ENCODE measurements at places on chromosomes 1 and 21. TPM values are rescaled to one million over a fixed set of nuclear protein-coding genes. Genes with fewer than 3 reads are reported as not detected.

AMY1B gene
- total RNA-seq, result not detected

LCE1D gene
- not detected for total RNA-seq

ADAMTS1 gene
- total RNA-seq, result 6.7 TPM

CFHR5 gene
- not detected for total RNA-seq

DNA sequence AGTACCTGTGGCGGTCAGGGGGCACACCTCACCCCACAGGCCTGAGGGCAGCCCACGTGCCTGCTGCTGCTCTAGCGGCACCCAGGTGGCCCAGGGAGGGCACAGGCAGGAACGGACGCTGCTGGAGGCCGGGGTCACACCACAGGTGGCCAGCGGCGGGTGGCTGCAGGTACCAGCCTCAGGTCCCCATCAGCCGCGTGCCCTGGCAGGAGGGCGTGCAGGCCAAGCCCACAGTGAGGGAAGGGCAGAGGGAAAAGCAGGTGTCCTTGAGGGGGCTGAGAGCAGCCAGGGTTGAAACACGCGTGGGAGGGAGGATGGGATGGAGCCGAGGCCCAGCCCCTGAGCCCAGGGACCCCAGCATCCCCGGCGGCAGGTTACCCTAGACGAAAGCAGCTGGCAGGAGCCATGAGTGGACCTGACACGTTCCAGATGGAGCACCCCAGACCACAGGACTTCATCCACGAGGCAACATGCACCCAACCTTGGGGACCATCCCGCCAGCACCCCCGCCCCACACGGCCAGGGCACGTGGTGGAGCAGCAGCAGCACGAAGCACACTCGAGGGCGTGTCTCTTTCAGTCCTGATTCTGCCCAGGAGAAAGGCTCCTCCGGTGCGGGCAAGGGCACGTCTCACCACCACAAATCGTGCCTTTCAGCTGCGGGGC is 3.7 kb downstream of the SLC19A1 start:
- H3K4me1 ChIP-seq, result peaks cover 23% of the 10 kb centered on the region
- no peaks in the 10 kb centered on the region for H3K36me3 ChIP-seq
- DNase-seq, result no peak
- no peak overlapping the region for H3K27ac ChIP-seq
- H3K4me3 ChIP-seq, result no peak overlapping the region

WDR64 gene
- not detected for total RNA-seq

DNA sequence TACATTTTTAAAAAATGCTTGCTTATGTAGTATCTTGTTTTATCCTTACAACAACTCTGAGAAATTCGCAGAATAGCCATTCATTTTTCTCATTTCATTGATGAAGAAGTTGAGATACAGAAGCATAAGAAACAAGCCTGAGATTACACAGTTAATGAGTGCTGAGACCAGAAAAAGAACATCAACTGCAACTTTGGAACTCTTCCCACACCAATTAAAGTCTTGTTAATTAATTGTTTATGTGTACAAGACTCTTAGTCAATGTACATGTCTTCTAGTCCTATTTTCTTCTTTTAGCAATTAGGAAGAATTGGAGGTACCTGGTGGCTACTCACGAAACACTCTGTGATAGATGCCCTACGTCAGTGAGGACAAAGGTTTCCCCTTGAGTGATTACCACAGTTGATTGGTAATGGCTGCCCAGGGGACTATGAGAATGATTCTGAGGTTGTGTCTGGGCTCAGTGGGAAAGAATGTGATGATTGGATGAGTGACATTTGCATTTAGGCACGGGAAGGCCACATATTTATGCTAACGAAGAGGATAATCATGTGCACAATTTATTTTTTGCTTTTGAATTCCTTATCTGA is 187.4 kb upstream of the KCNK2 start:
- H3K36me3 ChIP-seq, result no peaks in the 10 kb centered on the region
- no peaks in the 10 kb centered on the region for H3K27me3 ChIP-seq
- H3K4me3 ChIP-seq, result no peak overlapping the region

LINGO4 gene
- not detected for total RNA-seq

- H3K27me3 ChIP-seq, result no peaks in the 10 kb centered on the region
- peak; percentile 43 for DNase-seq
- no peak overlapping the region for H3K4me3 ChIP-seq
- no peaks in the 10 kb centered on the region for H3K4me1 ChIP-seq
- H3K27ac ChIP-seq, result no peak overlapping the region
These were observed 595.6 kb upstream of the PKN2 start for GRCh38 chr1:88088481-88088880.

LAD1 gene
- 0.34 TPM for total RNA-seq

DNA sequence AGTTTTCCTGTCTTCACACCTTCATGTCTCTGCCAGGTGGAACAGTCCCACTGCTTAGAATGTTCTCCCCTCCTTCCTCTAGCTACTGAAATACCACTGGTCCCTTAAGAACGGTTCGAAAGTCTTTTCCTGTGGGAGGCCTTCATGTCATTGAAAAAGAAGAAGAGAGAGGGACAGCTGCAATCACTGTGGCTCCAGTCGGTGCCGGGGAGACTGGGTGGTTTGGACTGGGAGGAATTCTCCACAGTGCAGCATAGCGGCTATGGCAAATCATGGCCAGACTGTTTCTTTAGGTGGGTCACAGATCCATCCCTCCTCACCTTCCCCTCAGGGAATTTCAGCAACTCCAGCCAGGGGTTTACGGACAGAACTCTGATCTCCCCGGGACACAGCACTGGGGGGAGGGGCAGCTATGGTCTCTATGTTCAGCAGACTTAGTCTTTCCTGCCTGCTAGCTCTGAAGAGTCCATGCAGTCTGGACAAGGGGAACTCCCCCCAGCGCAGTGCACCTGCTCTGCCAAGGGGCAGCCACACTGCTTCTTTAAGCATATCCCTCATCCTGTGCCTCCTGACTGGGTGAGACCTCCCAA is 567.2 kb downstream of the SMYD3 start:
- peak; percentile 24 for DNase-seq
- no peak overlapping the region for H3K27ac ChIP-seq
- no peaks in the 10 kb centered on the region for H3K36me3 ChIP-seq
- no peak overlapping the region for H3K4me3 ChIP-seq

TNNT2 gene
- total RNA-seq, result 3.1 TPM

- H3K27ac ChIP-seq, result no peak overlapping the region
- H3K27me3 ChIP-seq, result no peaks in the 10 kb centered on the region
- peaks cover 8% of the 10 kb centered on the region for H3K4me1 ChIP-seq
- H3K36me3 ChIP-seq, result no peaks in the 10 kb centered on the region
- no peak overlapping the region for H3K4me3 ChIP-seq
- DNase-seq, result no peak
These were observed 68.4 kb upstream of the DPYD start for GRCh38 chr1:97989094-97989680.

- H3K36me3 ChIP-seq, result no peaks in the 10 kb centered on the region
- no peaks in the 10 kb centered on the region for H3K27me3 ChIP-seq
These were observed 73.7 kb downstream of the DMRTB1 start for GRCh38 chr1:53532912-53533311.

- no peak for DNase-seq
- H3K36me3 ChIP-seq, result no peaks in the 10 kb centered on the region
- no peak overlapping the region for H3K27ac ChIP-seq
- no peaks in the 10 kb centered on the region for H3K27me3 ChIP-seq
These were observed 15.4 kb upstream of the LCE5A start for GRCh38 chr1:152495066-152495675.

GRCh38 chr1:15799004-15799867 is 8.2 kb downstream of the UQCRHL start:
- DNase-seq, result no peak
- peaks cover 6% of the 10 kb centered on the region for H3K4me1 ChIP-seq
- no peak overlapping the region for H3K4me3 ChIP-seq
- no peaks in the 10 kb centered on the region for H3K36me3 ChIP-seq
- no peak overlapping the region for H3K27ac ChIP-seq
- no peaks in the 10 kb centered on the region for H3K27me3 ChIP-seq

P3H1 gene
- total RNA-seq, result 54.9 TPM

- no peak overlapping the region for H3K4me3 ChIP-seq
- no peaks in the 10 kb centered on the region for H3K27me3 ChIP-seq
- H3K4me1 ChIP-seq, result no peaks in the 10 kb centered on the region
- no peak for DNase-seq
- H3K36me3 ChIP-seq, result no peaks in the 10 kb centered on the region
These were observed 117.7 kb downstream of the NUF2 start for GRCh38 chr1:163439471-163439870.

CHIA gene
- total RNA-seq, result not detected

HLX gene
- not detected for total RNA-seq

DNMT3L gene
- not detected for total RNA-seq

LCE1B gene
- not detected for total RNA-seq

HMCN1 gene
- total RNA-seq, result 26.4 TPM

- H3K4me3 ChIP-seq, result peak overlapping the region; percentile 59
- no peak overlapping the region for H3K27ac ChIP-seq
- DNase-seq, result peak; percentile 71
- no peaks in the 10 kb centered on the region for H3K36me3 ChIP-seq
- H3K4me1 ChIP-seq, result peaks cover 4% of the 10 kb centered on the region
These were observed 12.1 kb downstream of the IL24 start for GRCh38 chr1:206909161-206909882.

SELE gene
- total RNA-seq, result not detected

DNA sequence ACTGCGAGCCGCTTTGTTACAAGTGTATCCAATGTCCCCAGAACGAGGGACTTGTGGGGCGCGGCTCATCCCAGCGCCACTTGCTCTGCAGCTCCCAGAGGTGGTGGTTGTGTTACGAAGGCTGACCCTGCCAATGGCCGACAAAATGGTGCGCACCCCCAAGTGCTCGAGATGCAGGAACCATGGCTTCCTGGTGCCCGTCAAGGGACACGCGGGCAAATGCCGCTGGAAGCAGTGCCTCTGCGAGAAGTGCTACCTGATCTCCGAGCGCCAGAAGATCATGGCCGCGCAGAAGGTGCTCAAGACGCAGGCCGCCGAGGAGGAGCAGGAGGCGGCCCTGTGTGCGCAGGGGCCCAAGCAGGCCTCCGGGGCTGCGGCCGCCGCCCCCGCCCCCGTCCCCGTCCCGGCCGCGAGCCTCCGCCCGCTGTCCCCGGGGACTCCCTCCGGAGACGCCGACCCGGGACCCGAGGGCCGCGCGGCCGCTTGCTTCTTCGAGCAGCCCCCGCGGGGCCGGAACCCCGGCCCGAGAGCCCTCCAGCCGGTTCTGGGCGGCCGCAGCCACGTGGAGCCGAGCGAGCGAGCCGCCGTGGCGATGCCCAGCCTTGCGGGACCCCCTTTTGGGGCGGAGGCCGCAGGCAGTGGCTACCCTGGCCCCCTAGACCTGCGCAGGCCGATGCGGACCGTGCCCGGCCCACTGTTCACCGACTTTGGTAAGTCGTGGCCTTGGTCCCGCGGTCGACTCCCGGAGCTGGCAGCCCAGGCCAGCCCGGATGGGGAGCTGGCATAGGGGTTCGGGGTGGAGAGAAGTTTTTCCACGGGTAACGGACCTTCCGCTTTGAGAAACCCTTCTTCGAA is at the start of gene DMRTB1:
Gene DMRTB1, plus strand, starts transcription at position 79 of the 855 bp plus-strand sequence. Its CDS starts 55 bp downstream, at position 134.
- H3K4me1 ChIP-seq, result peaks cover 11% of the 10 kb centered on the region
- no peaks in the 10 kb centered on the region for H3K27me3 ChIP-seq
- H3K27ac ChIP-seq, result no peak within 1 kb of the TSS
- no peak within 1 kb of the TSS for H3K4me3 ChIP-seq

LAX1 gene
- not detected for total RNA-seq

DNA sequence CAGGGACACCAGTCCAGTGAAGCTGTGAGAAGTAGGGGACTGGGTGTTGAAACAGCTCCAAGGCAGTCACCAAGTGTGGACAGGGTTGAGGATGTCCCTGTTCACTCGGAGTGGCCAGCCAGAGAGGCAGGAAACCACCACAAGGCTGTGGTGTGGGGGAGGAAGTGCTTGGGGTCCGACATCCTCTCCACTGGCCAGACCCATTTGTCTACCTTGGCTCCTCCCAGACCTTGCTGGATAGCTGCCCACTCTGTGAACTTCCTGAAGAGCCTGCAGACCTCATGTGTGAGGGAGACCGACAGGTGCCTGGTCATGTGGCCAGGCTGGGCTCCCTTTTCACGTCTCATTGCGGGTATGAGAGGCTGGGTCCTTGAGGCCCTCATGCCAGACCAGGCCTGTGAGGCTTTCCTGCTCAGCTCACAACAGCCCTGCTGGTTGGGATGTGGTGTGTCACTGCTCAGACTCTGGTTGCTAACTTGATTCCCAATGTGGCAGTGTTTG is 21.8 kb downstream of the CYP4B1 start:
- no peak overlapping the region for H3K4me3 ChIP-seq
- no peak for DNase-seq
- peaks cover 9% of the 10 kb centered on the region for H3K4me1 ChIP-seq
- H3K27ac ChIP-seq, result no peak overlapping the region

DNA sequence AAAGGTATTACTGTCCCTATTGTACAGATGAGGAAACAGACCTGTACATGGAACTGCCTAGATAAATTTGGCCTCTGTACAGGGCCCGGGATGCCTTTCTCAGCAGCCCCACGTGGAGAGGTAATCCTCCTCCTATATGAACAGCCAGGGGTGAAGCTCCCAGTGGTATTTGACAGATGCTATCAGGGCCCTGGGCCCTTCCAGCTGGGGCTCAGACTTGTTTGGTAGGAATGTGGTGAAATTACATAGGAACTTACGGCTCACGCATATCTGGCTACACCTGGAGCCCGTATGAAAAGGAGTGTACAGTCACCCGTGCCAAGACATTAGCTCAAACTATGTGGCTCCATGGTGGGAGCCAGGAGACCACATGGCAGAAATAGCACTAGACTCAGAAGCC is 24.8 kb upstream of the TCEA3 start:
- no peak overlapping the region for H3K4me3 ChIP-seq
- H3K27ac ChIP-seq, result no peak overlapping the region
- H3K27me3 ChIP-seq, result no peaks in the 10 kb centered on the region
- no peaks in the 10 kb centered on the region for H3K36me3 ChIP-seq
- H3K4me1 ChIP-seq, result no peaks in the 10 kb centered on the region

AZIN2 gene
- total RNA-seq, result 5.8 TPM

CYP4B1 gene
- not detected for total RNA-seq

- no peaks in the 10 kb centered on the region for H3K27me3 ChIP-seq
- no peak for DNase-seq
- H3K27ac ChIP-seq, result no peak overlapping the region
These were observed 13.5 kb downstream of the TRAF3IP3 start for GRCh38 chr1:209769171-209769904.

All from neural progenitor cell (in vitro differentiated cells).